ENCODE measurements at places on chromosomes 2 and 18. TPM values are rescaled to one million over a fixed set of nuclear protein-coding genes. Genes with fewer than 3 reads are reported as not detected.

Gene CCDC121
- 1.1 TPM for total RNA-seq

Gene ASTL
- 12.2 TPM for total RNA-seq

Gene LRRC30
- total RNA-seq, result not detected

Gene ATIC
- 120 TPM for total RNA-seq

Gene FASTKD1
- total RNA-seq, result 38.8 TPM

Gene SSB
- 84.6 TPM for total RNA-seq

DNA sequence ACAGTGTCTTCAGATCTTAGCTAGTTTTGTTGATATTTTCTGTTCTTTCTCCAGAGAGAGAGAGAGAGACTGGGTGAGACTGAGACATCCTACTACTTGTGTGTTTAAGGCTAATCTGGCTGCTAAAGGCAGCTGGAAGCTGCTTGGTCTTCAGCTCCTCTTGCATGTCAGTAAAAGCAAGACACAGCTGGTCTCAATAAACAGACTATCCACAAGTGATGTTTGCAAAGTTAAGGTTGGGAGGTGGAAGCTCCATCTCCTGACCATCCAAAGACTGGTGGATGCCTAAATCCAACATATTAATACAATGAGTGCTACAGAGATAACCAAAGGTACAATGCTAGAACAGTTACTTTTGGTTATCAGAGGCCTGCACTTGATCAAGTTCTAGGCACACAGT is 17.8 kb downstream of the ERFE start:
- no peaks in the 10 kb centered on the region for H3K27me3 ChIP-seq
- no peak for DNase-seq
- peaks cover 2% of the 10 kb centered on the region for H3K4me1 ChIP-seq
- H3K4me3 ChIP-seq, result no peak overlapping the region
- H3K36me3 ChIP-seq, result peaks cover 27% of the 10 kb centered on the region
- H3K27ac ChIP-seq, result peak overlapping the region; percentile 55

- no peak overlapping the region for H3K27ac ChIP-seq
- H3K4me3 ChIP-seq, result no peak overlapping the region
- H3K4me1 ChIP-seq, result no peaks in the 10 kb centered on the region
- H3K27me3 ChIP-seq, result no peaks in the 10 kb centered on the region
These were observed 316.5 kb downstream of the CCDC178 start for GRCh38 chr18:33123862-33124518.

DNA sequence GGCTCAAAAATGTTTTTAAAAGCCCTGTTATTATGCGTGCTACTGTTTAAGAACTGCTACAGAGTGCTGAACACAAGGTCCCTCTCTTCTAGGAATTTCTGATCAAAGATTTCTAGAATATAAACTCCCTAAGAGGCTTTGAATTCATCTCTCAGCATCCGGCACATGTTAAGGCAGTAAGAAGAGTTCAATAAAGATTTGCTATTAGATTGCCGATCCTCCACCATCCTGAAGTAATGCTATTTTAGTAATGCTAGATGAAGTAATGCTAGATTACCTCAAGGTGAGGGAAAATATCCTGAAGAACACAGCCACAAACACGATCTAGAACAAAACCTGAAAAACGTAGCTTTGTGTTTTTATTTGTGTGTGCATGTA is 949 bp upstream of the MYL12B start:
- H3K4me3 ChIP-seq, result peak overlapping the region; percentile 99
- H3K27ac ChIP-seq, result peak overlapping the region; percentile 100
- DNase-seq, result no peak

DNA sequence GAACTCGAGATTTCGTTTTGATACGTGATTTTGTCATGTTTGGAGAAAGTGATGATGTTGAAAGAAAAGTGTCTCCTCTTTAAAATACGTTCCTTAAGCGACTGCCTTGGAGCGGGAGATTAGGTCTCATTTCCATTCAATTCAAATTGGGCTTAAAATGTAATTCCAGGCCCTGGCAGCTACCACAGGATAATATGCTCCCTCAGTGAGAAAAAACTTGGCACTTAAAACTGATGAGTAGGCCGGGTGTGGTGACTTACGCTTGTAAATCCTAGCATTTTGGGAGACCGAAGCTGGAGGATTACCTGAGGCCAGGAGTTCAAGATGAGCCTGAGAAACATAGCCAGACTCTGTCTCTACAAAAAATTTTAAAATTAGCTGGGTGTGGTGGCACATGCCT is 146.3 kb upstream of the L3MBTL4 start:
- no peaks in the 10 kb centered on the region for H3K36me3 ChIP-seq
- H3K4me1 ChIP-seq, result no peaks in the 10 kb centered on the region
- no peak for DNase-seq
- H3K4me3 ChIP-seq, result no peak overlapping the region
- H3K27me3 ChIP-seq, result peaks cover 2% of the 10 kb centered on the region
- H3K27ac ChIP-seq, result no peak overlapping the region

- H3K27me3 ChIP-seq, result peaks cover 5% of the 10 kb centered on the region
- H3K4me3 ChIP-seq, result no peak overlapping the region
- no peak overlapping the region for H3K27ac ChIP-seq
- H3K4me1 ChIP-seq, result no peaks in the 10 kb centered on the region
- no peak for DNase-seq
These were observed 1.8 kb upstream of the CPO start for GRCh38 chr2:206937555-206937954.

DNA sequence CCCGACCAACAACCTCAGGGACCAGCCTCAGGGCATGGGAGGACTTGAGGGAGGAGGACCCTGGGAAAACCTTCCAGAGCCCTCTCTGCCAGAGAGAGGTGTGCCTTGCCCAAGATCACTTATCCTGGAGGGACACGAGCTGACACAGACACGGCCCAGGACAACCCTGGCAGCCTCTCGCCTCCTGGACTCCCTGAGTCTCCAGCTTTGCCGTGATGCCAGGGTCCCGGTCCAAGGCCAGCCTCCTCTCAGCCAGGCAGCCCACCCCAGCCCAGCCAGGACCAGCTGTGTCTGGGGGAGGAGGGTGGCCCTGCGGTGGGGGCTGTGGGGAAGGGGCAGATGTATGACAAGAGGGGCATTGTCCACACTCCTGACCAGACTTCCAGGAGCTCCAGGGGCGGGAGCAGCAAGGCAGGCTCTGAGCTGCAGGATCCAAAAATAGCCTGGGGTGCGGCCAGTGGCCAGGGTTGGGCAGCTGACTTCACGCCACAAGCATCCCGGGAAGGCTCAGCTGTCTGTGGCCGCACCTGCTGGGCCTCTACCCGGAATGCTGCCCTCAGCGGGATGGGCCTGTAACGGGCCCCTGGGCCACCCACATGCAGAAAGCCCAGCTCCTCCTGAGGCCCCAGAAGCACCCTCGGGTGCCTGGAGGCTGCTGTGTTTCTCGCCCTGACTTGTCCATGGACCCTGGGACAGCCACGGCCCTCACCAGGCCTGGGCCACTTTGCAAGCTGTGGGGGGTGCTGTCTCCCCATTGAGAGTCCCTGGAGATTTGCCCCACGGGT is 65.5 kb upstream of the GPC1 start:
- H3K27me3 ChIP-seq, result no peaks in the 10 kb centered on the region
- DNase-seq, result no peak
- H3K36me3 ChIP-seq, result no peaks in the 10 kb centered on the region
- no peaks in the 10 kb centered on the region for H3K4me1 ChIP-seq

- H3K27me3 ChIP-seq, result no peaks in the 10 kb centered on the region
- no peak overlapping the region for H3K4me3 ChIP-seq
- H3K27ac ChIP-seq, result no peak overlapping the region
- H3K36me3 ChIP-seq, result no peaks in the 10 kb centered on the region
These were observed 51.8 kb downstream of the ADD2 start for GRCh38 chr2:70716131-70716743.

- H3K36me3 ChIP-seq, result no peaks in the 10 kb centered on the region
- DNase-seq, result peak; percentile 69
- H3K4me3 ChIP-seq, result no peak overlapping the region
- H3K27me3 ChIP-seq, result peaks cover 27% of the 10 kb centered on the region
- no peak overlapping the region for H3K27ac ChIP-seq
- H3K4me1 ChIP-seq, result peaks cover 4% of the 10 kb centered on the region
These were observed 5.4 kb downstream of the SPR start for GRCh38 chr2:72892506-72893173.

DNA sequence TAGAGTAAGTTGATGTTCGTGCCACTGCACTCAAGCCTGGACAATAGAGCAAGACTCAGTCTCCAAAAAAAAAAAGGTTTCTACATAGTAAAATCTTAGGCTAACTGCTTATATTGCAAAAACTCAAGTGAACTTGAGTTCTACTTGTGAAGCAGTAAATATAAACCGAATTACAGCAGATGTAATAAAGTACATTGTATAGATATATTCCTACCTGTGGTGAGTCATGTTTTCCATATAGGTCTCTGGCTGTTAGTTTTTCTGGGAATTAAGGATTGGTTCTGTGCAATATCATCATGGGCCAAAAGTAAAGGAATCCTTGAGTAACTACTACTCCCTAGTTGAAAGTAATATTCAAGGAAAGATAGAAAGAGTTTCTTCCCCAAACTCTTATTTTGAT is 159.9 kb downstream of the DYM start:
- no peak overlapping the region for H3K4me3 ChIP-seq
- H3K36me3 ChIP-seq, result peaks cover 3% of the 10 kb centered on the region
- H3K4me1 ChIP-seq, result no peaks in the 10 kb centered on the region
- no peaks in the 10 kb centered on the region for H3K27me3 ChIP-seq

DNA sequence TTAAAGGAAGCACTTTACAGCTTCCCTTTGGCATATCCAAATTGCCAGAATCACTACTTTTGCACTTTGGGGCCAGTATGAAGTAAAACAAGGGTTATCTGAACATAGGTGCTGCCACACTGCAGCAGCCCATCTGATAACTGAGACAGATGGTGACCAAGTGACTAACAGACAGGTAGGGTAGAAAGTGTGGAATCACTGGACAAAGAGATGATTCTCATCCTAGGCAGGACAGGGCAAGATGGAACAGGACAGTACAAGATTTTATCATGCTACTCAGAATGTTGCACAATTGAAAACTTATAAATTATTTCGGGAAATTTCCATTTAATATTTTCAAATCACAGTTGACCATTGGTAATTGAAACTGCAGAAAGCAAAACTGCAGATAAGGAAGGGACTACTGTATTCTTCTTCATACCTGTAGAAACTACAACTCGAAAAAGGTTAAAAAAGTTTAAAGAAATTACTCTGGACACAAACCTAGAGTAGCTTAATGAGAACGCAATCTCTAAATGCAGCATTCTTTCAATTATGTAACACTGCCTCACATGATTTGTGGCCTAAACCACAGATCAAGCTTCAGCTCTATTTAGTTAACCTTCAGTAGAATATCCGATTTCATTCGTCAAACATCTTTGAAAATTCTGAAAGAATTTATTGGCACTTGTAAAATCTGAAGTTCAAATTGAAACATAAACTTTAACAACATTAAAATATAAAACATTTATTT is 31.4 kb downstream of the HEATR5B start:
- peaks cover 18% of the 10 kb centered on the region for H3K36me3 ChIP-seq
- H3K4me1 ChIP-seq, result no peaks in the 10 kb centered on the region
- no peak overlapping the region for H3K27ac ChIP-seq
- no peak for DNase-seq
- H3K4me3 ChIP-seq, result no peak overlapping the region

DNA sequence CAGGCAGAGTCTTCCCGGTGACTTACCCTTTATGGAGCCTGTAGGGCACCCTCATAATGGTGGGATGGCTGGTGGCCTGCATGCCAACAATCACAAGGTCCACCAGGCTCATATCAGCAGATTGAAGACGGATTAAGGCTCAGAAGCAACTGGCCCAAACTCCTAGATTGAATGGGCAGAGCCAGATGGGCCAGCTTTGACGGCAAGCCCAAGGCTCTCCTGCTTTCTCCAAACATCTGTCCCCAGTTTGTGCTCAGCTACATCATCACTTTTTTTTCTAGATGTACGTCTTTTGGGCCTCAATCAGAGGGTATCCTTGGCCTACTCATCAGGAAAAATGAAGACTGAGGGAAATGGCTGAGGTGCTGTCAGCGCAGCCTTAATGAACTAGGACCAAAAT is 114.6 kb downstream of the VIT start:
- no peak overlapping the region for H3K4me3 ChIP-seq
- H3K27ac ChIP-seq, result no peak overlapping the region
- H3K27me3 ChIP-seq, result peaks cover 2% of the 10 kb centered on the region
- no peak for DNase-seq

- DNase-seq, result no peak
- H3K4me3 ChIP-seq, result no peak overlapping the region
- H3K27me3 ChIP-seq, result no peaks in the 10 kb centered on the region
- H3K36me3 ChIP-seq, result no peaks in the 10 kb centered on the region
- no peak overlapping the region for H3K27ac ChIP-seq
- no peaks in the 10 kb centered on the region for H3K4me1 ChIP-seq
These were observed 285.4 kb downstream of the ZNF521 start for GRCh38 chr18:25066516-25066915.

DNA sequence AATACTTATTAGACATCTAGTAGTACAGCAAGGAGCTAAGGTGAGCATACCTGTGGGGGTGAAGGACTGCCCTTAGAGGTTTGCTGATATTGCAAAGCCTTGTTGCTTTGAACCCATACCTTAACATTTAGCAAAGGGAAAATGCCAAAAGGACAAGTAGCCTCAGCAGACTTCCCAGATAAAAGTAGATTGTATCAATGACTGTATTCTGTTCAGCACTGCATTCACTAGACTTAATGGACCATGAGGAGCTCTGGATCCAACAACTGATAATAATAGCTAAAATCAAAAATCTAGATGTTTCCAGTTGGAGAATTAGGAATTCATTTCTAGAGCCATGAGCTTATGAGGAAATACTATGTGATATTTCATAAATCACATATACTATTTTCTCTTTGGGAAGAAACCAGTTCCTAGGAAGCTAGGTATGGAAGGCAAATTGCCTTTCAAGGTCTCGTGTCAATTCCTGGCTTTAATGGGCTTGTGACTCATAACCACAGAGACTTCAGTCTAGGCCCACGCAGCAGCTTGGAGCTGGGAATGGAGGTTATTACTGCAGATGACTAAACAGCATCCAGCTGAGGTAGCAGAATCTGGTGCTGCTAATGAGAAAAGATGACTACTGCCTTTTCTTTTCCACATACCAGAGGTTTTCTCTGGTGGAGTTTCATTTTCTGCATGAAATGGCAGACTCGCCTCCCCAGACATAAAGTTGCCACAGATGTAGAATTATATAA is 191.2 kb upstream of the NABP1 start:
- H3K27ac ChIP-seq, result no peak overlapping the region
- no peak for DNase-seq
- no peak overlapping the region for H3K4me3 ChIP-seq
- no peaks in the 10 kb centered on the region for H3K4me1 ChIP-seq

GRCh38 chr2:58101500-58101899 is 54.9 kb downstream of the VRK2 start:
- H3K27ac ChIP-seq, result no peak overlapping the region
- H3K4me3 ChIP-seq, result no peak overlapping the region
- peaks cover 10% of the 10 kb centered on the region for H3K36me3 ChIP-seq
- peaks cover 4% of the 10 kb centered on the region for H3K4me1 ChIP-seq

DNA sequence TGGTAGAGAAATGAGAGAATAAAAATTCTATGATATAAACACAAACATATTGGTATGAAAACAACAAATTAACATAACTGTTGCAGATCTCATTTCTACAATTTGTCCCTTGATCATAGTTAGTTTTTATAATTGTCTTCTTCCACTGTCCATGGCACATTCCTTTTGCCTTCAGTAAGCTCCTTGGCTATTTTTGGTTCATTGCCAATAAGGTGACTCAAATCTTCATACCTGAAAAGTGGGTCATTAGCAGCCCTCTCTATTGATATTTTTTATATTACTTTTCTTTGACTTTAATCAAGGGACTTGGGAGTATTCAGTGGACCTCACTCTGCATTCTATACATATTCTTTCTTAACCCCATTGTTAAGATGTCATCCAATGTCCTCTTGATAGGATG is 552.9 kb downstream of the TDRD15 start:
- H3K27me3 ChIP-seq, result no peaks in the 10 kb centered on the region
- H3K27ac ChIP-seq, result no peak overlapping the region
- DNase-seq, result no peak
- no peaks in the 10 kb centered on the region for H3K4me1 ChIP-seq
- H3K4me3 ChIP-seq, result no peak overlapping the region
